ENCODE measurements at places on chromosomes 11 and 22.

DNA sequence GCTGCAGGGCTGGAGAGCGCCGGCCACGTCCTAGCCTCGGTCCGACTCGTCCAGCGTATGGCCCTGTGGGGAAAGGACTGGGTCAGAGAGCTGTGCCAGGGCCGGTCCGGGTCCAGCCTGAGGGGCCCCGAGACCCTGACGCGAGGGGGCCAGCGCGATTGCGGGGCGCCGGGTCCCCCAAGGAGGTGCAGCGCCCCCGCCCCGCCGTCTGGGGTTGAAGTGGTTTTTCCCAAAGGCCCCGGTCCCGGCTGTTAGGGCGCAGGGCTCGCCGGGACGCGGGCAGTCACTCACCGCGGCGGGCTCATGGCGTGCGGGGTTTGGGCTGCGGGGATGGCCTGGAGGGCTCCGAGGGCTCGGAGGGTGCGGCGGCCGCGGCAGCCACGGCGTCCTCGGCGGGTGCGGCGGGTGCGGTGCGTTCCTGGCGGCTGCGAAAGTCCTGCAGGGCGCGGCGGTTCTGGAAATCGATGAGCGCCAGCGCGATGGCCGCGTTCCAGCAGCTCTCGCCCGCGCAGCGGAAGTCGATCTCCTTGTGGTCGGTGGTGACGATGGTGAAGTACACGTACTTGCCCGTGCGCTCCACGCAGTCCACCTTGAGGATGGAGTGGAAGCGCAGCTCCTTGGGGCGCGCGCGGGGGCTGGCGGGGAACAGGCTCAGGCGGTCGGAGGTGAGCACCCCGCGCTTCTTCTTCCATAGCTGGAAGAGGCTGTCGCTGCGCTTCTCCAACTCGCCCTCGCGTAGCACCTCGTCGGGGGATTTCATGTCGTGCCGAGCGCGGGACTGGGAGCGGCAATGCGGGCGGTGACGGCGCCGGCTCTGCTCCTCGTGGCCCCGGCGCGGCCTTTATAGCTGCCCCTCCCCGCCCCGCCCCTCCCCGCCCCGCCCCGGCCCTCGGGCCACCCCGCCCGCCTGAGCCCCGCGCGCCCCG is at the start of gene PHLDA2:
Gene PHLDA2, minus strand, starts transcription at position 816 of the 926 bp plus-strand sequence. Its CDS starts 56 bp downstream, at position 760.
- DNase-seq = peak; percentile 79

DNA sequence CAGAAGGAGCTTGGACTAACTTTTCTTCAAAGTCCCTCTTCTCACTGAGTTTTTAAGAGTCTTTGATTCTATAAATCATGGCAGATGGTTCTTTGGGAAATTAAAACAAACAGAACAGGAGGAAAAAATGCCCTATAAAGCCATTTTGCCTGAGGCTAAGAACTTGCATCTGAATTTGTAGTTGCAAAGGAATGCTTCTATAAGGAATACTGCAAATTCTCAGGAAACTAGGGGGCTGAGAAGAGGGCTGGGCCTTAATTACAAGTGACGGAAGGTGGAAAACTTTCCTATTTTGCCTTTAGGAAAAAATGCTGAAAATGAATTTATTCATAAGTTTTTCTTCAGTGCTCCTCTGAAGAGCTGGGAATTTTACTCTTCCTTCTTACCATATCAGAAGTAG is 90.0 kb upstream of the NARS2 start:
- peak; percentile 91 for DNase-seq

DNA sequence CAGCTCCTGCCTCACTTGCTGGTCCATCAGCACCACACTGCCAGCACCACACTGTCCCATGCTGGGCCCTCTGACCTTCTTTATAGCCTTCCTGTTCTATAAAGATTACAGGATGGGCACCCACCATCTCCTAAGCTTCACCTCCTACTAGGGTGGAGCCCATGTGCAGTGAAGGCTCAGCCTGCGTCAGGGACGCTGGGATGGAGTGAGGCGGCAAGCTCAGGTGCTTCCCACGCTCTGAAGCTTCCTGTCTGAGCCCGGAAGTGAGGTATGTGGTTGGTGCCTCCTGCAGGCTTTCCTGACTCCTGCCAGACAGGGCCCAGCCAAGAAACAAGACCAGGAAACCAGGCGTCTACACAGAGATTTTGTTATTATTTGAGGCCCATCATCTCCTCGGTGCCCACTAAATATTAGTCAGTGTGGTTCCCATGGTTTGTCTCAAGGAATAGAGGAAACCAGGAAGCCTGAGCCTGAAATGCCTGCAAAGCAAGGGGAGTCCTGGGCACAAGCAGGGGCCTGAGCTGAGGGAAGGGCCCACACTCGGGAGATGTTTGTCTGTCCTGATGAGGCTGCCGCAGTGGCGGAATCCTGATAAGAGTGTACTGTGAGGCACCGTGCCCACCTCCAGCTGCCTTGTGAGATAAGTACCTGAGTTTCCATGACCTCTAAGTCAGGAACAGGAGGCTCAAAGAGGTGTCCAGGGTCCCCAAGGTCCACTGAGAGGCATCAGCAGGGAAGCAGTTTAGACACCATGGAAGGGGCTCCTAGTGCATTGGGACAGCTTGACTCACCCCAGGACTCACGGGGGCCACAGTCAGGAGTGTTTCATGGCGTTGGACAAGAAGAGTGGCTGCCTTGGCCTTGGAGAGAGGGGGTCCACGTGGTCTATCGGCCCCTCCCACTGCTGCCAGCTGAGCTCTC is 22.0 kb downstream of the RSPH14 start:
- no peak for DNase-seq

DNA sequence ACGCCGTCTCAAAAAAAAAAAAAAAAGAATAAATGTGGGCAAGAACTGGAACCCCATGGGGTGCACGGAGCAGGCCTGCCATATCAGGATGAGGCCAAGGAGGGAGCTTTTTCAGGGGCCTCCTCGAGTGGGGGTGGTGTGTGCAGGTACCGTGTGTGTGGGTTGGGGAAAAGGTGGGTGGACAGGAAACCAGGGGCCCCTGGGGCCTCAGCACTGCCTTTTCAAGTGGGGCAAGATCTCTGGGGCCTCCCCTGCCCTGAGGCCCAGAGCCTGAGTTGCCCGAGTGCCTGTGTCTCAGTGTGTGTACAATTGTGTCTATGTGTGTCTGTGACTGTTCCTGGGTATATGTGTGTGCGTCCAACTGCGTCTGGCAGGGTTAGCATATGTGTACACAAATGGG is 23.8 kb downstream of the TEF start:
- no peak for DNase-seq

DNA sequence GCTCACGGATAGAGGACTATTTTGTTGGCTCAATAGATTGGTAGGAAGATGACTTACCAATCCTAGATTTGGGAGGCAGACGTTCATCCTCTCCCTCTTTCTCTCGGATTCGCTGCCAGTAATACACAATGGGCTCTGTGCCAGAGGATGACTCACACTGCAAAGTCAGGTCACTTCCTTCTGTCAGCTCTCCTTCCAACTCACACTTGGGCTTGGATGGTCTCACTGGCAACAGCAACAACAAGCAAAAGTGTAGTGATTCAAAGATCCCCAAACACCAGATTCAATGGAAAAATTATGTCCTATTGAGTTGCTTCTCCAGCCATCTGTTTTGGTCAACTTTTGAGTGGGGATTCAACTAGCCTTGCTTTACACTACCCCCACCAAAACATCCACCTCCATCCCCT is 21.7 kb upstream of the HSPA8 start:
- DNase-seq = peak; percentile 97

- DNase-seq = no peak
These were observed 101.6 kb downstream of the NTM start for GRCh38 chr11:131471976-131472375.

GRCh38 chr11:96221244-96222070 is 121.5 kb downstream of the MAML2 start:
- no peak for DNase-seq

GRCh38 chr11:107232451-107232850 is 214.2 kb upstream of the GUCY1A2 start:
- DNase-seq = no peak

GRCh38 chr11:73221451-73221850 is 3.4 kb downstream of the P2RY2 start:
- no peak for DNase-seq

DNA sequence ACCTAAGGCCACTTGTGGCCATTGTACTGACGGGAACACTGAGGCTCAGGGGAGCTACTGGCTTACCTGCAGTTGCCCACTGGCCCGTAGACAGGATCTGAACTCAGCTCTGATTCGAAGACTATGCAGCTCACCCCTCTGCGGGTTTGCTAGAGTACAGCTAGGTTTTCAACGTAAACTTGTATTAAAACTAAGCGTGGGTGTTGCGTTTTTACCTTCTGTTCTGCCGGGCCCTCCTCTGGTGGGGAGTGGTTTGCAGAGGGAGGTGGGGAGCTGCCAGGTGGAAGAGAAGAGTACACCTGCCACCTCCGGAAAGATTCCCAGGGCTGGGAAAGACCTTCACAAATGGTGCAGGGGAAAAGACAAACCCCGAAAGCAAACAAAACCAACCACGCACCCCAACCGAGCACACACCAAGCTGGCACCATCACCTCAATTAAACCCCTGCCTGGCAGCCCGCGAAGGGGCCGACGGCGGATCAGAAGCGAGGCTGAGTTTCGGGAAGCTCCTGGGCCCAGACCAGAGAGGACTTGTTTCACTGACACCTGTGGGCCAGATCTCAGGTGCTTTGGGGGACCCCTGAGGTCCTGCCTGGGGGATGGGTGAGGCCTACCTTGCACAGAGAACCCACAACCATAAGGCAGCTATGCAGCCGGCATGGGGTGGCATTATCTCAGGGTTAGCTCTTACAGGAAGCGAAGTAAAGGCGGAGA is 37.7 kb downstream of the SHISAL1 start:
- DNase-seq = no peak

DNA sequence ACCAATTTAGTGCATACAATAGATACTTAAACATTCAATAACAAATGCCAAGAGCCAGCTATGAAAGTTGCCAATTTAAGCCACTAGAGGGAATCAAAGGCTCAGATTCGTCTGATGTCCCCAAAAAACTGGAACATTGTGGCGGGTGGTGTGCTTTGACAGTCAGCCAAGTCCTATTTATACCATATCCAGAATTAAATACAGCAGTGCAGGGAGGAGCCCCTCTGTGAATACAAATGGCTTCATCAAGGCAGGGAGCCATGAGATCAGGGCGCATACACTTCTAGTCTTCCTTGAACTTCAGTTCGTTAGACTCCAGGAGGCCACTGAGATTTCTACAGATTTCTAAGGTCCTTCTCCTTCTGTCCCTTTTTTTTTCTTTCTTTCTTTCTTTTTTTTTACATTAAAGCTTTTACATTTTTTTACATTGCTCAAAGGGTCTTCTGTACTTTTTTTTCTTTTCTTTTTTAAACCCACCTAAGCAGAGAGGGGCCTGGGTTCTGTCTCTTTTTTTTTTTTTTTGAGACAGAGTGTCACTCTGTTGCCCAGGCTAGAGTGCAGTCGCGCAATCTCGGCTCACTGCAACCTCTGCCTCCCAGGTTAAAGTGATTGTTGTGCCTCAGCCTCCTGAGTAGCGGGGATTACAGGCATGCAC is 41.5 kb upstream of the HSPA8 start:
- peak; percentile 83 for DNase-seq

DNA sequence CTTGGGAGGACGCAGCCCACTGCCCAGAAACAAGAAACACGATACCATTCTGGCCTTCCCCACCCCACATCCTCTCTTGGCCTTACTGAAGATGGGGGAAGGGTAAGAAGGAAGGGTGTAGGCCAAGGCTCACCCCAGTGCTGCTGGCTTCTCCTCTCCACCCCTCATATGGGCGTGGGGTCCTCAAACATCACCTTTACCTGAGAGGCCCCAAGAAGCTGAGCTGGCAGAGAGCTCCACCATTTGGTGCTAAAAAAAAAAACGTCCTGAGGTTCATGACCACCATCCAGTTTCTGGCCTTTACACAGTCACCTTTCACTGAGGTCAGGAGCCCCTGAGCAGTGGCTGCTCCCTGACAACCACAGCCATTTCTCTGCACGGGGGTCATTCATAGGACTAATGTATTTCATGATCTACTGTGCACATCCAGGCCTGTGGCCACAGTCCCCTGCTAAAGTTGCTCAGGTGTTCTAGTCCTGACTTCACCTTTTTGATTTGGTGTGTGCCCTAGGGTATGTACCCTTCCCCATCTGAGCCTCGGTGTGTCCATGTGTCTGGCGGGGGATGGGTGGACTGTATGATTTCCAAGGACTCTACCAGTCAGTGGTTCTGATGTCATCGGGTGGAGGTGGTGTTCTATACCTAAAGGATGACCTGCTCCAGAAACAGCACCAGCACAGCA is 15.1 kb downstream of the RHOG start:
- no peak for DNase-seq

- DNase-seq = no peak
These were observed 1.6 kb downstream of the SPON1 start for GRCh38 chr11:13963949-13964770.

- peak; percentile 90 for DNase-seq
These were observed 4.8 kb downstream of the BEST1 start for GRCh38 chr11:61954851-61955421.

DNA sequence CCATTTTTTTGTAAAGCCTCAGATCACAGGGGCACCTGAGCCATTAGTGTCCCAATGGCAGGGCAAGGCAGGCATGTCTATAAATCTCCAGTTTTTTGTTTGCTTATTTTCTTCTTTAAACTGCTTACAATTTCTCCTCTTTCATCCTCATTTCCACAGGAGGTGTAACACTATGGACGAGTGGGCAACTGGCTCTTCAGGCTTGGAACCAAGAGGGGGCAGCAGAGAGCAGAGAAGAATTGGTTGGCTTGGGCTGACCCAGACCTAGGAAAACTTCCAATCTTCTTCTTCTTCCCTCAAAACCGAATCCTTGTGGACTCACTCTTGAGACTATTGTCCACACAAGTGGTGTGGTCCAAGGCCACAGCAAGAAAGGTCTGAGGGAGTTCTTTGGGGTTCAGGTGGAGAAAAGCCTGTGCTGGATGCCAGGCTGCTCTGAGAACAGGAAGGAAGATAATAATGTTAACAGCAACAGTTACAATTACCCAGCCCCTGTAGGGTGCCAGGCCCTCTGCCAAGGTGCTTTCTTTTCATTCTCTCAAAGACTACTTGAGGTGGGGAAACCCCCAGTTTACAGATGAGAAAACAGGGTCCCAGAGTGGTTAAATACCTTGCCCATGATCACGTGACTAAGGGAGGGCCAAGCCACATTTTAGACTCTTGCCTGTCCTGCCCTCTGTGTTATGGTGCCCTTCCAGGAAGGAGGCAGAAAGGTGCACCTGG is 70.7 kb upstream of the E2F8 start:
- DNase-seq = peak; percentile 66

DNA sequence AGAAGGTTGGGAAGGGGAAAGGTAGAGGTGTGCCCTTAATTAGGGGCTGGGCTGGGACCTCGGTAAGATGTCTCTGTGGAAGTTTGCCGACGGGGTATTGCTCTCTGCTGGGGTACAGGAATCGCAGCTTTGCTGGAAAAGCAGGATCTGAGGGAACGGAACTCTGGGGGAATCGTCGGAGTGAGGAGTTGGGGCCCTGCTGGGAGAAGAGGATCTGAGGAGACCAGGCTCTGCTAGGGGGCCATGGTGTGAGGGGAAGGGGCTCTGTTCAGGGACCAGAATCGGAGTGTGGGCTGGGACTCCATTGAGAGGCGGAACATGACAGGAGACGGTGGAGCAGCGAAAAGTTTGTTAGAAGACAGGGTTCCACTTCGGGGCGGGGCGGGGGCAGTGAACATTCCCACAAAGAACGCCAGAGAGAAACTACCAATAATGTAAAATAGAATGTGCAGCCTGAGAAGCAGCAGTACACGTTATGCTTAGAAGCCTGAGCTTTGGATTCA is 456 bp downstream of the AAMDC start:
- peak; percentile 62 for DNase-seq
